HuH-7 (cell line): ENCODE measurements at places on chromosomes 11 and 22.
A peak's percentile ranks its signal among the peaks of the same experiment; 100 is the strongest.

DNA sequence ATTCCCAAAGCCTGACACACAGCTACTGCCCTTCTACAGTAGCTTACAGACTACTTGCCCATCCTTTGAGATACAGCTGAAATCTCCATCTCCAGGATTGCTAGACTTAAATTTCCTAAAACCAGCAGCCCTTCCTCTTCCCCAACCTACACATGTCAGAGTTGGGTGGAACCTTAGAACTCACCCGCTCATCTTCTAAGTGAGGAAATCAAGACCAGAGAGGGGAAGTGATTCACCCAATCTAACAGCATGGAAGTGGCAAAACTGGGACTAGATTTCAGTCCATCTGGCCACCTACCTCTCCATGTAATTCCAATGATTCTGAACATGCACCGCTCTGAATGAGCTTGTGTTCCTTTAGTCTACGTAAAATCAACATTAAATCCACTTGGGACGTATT is 1.0 kb upstream of the TMEM86A start:
- no peak for DNase-seq

- DNase-seq, result no peak
Observed at GRCh38 chr11:69301455-69302401, 7.8 kb downstream of the MYEOV start.

DNA sequence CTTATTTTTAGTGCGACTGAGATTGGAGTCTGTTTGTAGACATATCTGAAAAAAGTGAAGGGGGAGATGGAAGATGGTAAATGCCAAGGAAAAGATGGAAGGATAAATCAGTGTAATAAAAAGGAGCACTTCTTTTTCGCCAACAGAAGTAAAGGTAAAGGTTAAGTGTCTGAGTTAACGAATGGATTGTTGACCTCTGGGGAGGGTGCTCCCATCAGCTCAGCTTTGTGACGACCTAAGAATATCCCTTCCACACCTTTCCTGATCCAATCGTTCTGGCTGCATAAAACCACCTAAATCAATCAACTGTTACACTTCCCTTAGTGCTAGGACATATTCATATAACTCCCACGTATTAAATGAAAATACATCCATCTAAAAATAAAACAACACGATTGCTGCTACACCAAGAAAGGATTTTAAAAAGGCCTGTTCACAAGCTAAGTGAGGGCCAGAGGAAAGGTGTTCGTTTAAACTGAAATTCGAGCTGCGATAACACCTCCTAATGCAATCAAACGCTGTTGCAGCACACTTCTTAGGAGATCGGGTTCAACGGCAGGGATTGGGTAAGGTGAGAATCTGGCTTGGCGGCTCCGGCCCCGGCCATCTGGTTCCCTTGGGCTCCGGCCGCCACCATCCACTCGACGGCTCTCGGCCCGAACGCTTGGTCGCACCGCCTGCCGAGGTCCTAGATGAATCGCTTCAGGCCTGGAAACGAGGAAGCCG is 658 bp downstream of the C11orf71 start:
- DNase-seq, result peak; percentile 30

- DNase-seq, result no peak
Observed at GRCh38 chr11:117953024-117953671, 23.9 kb upstream of the TMPRSS13 start.

DNA sequence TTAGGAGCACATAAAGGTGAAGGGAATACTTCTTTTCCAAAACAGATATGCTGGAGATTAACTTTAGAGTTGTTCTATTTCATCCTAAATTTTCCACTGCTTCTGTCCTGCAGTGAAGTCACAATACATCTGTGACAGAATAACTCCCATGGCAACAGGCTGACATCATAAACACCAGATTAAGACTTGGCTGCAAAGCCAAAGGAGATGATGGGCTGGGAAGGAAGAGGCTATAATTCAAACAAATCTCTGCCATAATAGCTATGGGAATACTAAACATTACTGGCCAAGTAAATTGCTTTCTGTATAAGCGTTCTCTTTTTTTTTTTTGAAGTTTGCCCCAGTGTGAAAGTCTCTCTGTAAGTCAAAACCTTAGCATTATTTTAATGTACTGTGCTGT is 107.7 kb downstream of the CADM1 start:
- no peak for DNase-seq

DNA sequence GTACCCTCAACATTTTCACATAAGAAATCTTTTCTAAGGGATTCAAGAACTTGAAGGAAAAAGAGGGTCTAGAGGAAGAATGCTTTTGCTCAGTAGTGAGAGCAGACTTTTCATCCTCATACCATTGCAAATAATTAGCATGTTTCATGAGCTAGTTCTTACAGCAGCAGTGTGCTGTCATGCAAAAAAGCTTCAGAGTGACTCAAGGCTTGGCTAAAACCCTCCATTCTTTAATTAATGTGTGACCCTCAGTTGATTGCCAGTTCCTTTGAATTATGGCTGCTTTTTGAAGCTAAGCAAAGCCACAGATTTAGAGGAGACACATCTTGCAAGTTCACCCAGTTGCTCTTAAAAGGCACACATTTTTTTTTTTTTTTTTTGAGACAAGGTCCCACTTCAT is 36.6 kb upstream of the PCF11 start:
- DNase-seq, result no peak

DNA sequence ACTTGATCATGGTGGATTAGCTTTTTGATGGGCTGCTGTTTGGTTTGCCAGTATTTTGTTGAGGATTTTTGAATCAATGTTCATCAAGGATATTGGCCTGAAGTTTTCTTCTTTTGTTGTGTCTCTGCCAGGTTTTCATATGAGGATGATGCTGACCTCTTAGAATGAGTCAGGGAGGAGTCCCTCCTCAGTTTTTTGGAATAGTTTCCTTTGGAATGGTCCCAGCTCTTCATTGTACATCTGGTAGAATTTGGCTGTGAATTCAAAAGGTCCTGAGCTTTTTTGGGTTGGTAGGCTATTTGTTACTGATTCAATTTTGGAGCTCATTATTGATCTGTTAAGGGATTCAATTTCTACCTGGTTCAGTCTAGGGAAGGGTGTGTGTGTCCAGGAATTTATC is 78.1 kb downstream of the CTSC start:
- no peak for DNase-seq

- no peak for DNase-seq
Observed at GRCh38 chr22:39416319-39416718, 16.7 kb downstream of the TAB1 start.

- DNase-seq, result no peak
Observed at GRCh38 chr11:132590554-132590953, 941.7 kb downstream of the OPCML start.

DNA sequence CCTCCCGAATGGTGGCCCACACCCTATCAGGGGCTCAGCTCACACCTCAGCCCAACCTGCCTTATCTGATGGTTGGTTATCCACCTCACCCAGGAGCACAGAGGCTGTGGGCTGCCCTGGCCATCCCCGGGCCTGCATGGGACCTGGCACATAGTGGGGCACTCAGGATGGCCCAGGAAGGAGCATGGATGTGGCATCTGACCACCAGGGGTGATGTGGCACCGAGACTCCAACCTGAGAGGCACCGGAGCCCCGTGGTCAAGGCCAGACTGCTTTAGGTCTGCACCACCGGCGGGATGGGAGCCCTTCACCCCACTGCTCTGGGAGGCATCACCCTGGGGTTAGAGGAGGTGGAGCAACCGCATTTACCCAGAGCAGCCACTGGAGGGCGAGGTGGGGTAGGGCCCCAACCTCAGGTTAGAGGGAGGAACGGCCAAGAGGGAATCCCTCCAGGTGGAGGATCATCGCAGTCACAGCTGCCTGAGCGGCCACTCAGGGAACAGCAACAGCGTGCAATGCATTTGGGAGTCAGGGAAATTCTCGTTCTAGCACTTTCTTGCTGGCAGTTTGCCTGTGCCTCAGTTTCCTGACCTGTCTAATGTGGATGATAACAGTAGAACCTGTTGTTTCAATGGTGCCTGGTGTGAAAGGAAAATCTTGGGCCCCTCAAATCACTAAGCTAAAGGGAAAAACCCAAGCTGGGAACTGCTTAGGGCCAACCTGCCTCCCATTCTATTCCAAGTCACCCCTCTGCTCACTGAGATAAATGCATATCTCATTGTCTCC is 52.9 kb upstream of the CARS1 start:
- DNase-seq, result no peak

DNA sequence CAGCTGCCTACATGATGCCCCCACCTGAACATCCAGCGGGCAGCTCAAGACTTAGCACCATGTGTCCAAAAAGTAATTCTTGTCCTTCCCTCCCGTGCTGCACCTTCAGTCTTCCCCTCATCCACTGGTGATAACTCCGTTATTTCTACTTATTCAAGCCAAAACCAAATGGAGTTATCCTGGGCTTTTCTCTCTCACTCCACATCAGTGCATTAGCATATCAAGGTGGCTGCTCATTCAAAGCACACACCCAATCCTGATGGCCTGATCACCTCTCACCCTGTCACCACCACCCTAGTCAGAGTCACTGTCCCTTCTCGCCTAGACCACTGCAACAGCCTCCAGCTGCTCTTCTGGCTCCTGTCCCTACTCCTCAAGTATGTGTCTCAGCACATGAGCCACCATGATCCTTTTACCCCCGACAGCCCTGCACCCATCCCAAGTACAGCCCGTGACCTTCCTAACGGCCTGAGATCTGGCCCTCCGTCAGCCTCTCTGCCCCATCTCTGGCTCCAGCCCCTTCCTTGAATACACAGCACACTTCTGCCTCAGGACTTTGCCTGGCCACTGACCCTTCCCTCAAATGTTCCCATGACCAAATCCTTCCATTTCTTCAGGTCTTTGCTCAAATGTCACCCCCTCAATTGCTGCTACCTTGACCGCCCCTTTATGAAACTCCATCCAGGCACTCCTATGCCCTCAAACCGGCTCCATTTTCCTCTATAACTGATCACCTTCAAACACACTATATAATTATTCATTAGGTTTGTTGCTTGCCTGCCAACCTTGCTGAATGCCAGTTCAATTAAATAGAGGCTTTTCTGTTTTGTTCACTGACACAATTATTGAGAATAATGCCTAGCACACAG is 19.7 kb upstream of the SLC25A1 start:
- no peak for DNase-seq

GRCh38 chr11:122023614-122024250 is 92.3 kb downstream of the BLID start:
- DNase-seq, result no peak

DNA sequence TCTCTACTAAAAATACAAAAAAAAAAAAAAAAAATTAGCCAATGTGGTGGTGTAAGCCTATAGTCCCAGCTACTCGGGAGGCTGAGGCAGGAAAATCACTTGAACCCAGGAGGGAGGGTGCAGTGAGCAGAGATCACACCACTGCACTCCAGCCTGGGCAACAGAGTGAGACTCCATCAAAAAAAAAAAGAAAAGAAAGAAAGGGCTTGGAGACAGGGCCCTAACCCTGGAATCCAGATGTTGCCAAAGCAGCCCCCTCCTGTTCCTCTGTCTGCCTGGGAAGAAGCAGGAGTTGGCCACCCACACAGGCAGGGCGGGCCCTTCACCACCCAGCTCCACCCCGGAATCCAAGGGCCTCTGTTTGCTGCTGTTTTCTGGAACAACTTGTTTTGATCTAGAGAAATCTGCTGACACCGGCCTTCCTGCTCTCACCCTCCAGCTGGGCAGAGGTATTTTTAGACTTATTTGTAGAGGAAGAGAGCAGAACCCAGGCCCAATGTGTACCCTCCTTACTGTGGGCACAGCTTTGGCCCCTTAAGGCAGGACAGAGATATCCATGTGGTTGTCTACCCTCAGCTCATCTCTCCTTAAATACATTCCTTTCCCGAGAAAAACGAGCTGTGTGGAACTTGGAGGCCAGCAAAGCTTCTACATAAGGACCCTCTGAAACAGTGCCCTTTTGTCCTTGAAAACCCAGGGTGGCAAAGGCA is 2.7 kb upstream of the NEAT1 start:
- no peak for DNase-seq

GRCh38 chr11:14059491-14059890 is 97.0 kb downstream of the SPON1 start:
- DNase-seq, result no peak

- DNase-seq, result no peak
Observed at GRCh38 chr22:17700778-17701177, 62.2 kb downstream of the BCL2L13 start.

DNA sequence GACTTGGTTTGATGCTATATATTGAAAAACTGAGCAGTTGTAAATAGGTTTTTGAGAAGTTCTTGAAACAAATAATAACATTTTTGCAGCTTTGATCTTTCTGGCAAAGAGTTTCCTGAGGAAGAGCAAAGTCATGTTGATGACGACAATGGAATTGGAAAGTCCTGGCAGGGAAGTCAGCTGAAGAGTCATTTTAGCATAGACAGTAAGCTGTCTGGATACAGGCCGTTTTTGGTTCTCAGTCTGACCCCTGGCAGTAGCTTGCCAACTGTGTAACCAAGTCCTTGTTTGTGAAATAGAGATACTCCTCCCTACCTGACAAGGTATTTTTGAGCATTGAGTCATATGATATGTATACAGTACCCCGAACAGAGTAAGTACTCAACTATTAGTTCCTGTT is 193.3 kb downstream of the C11orf91 start:
- DNase-seq, result no peak

DNA sequence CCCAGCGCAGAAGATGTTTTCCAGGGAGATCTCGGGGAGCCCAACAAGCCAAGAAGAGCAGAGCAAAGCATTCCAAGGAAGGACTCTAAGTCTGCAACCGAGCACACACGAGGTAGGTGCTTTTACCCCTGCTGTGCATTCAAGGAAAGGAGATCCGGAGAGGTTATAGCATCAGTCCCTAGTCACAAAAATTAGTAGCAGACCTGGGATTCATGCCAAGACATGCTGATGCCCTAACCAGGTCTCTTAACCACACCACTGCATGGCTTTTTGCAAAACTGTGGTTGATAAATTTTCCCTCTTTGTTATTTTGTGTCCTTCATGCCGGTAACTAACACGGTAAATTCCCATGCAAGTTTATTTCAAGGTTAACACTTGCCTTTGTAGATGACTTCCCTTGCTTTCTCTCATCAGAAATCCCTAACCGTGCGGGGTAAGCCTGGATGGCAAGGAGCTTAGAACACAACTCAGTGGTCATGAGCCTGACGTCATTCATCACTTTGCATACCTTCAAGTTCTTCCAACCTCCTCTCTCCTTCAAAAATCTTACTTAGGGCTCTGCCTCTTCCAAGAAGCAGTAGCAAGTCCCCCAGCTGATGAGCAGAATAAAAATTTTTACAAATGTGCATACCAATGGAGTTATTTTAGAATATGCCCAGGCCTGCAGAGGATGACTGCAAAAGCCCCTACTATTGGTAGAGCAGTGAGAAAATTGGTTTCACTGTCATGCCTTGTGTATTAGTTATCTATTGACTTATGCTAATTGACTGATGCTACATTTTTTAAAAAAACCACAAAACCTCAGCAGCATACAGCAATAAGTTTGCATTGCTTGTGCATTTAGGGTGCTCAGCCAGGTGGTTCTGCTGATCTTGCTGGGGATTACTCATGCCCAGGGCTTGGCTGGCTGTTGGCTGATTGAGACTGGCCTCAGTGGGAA is 465.1 kb downstream of the MN1 start:
- DNase-seq, result no peak

GRCh38 chr11:101498891-101499290 is 84.9 kb downstream of the TRPC6 start:
- no peak for DNase-seq

- no peak for DNase-seq
Observed at GRCh38 chr11:10914050-10914449, 56.2 kb upstream of the ZBED5 start.

GRCh38 chr11:72132646-72133045 is 2.9 kb upstream of the FOLR3 start:
- DNase-seq, result no peak
